ENCODE measurements at places on chromosomes 13 and 19. TPM values are rescaled to one million over a fixed set of nuclear protein-coding genes. Genes with fewer than 3 reads are reported as not detected.

The CYP4F2 gene
- not detected for total RNA-seq

The ATP8A2 gene
- not detected for total RNA-seq

DNA sequence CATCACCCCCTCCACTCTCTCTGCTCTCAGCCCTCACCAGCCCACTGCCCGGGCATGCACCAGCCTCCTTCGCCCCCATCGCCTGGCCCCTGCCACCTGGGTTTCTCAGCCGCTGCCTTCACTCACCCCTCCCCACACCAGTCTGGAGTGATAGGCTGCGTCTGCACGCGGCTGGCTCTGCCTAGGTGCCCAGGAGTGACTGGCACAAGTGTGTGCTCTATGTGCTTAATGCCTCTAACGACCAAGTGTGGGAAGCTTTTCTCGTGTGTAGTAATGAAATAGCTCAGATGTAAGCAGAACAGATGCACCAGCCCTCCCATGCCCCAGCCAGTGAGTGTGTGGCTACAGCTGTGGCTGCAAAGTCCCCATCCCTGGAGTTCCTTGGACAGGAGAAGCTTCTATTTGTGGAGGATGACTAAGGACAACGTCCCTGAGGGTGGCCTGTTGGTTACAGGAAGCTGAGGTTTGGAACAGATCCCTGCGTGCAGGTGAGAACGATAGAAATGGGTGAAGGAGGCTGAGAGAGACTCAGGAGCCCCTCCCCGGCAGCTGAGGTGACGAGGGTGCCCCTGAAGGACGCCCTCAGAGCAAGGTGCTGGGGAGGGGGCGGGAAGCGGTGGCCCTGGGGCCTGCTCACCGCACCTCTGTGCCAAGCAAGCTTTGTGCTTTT lies 35.6 kb downstream of the ATP11A start:
- H3K36me3 ChIP-seq = no peaks in the 10 kb centered on the region
- H3K4me3 ChIP-seq = no peak overlapping the region
- H3K4me1 ChIP-seq = peaks cover 31% of the 10 kb centered on the region
- H3K27me3 ChIP-seq = no peaks in the 10 kb centered on the region

GRCh38 chr19:39497701-39497995 lies 1.1 kb upstream of the DLL3 start:
- DNase-seq = no peak
- peaks cover 75% of the 10 kb centered on the region for H3K27me3 ChIP-seq
- no peak overlapping the region for H3K27ac ChIP-seq
- H3K36me3 ChIP-seq = no peaks in the 10 kb centered on the region

The KCNC3 gene
- 2.8 TPM for total RNA-seq

The CEACAM7 gene
- not detected for total RNA-seq

DNA sequence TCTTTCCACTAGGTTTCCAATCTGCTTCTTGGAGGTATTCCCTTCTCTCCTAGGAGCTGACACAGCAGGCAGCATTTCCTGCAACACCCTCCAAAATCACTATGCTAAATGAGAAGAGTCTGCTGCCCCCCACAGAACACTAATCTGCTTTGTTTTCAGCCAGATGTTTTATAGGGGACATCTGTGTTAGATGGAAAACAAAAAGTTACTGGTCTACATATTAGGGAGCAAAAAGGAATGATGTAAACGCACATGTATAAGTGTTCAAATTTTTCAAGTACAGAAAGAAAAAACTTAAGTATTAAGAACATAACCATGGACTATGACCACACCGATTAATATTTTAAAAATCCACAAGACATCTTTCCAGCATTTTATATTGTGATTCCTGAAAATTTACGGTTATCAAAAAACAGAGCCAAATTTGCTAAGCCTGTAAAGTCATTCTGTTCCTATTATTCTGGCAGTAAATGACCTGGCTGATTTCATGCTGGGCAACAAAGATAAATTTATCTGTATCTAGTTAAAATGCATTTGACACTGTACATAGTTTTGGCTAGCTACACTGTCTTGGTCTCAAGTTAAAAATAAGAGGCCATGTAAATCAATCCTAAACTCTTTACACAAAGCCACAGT lies 63.3 kb downstream of the DCLK1 start:
- no peaks in the 10 kb centered on the region for H3K36me3 ChIP-seq
- H3K4me1 ChIP-seq = peaks cover 18% of the 10 kb centered on the region
- H3K4me3 ChIP-seq = no peak overlapping the region

The SAMD1 gene
- 32.3 TPM for total RNA-seq

GRCh38 chr13:114226088-114226487 lies 8.6 kb upstream of the CDC16 start:
- no peaks in the 10 kb centered on the region for H3K36me3 ChIP-seq
- peaks cover 30% of the 10 kb centered on the region for H3K27me3 ChIP-seq
- no peak for DNase-seq
- no peak overlapping the region for H3K4me3 ChIP-seq
- no peak overlapping the region for H3K27ac ChIP-seq

The DAND5 gene
- total RNA-seq = 14.4 TPM

The CGB3 gene
- total RNA-seq = not detected

- H3K4me1 ChIP-seq = no peaks in the 10 kb centered on the region
- no peak overlapping the region for H3K4me3 ChIP-seq
- H3K27ac ChIP-seq = no peak overlapping the region
- H3K36me3 ChIP-seq = no peaks in the 10 kb centered on the region
These were observed 106.5 kb upstream of the RFC3 start for GRCh38 chr13:33711436-33711835.

DNA sequence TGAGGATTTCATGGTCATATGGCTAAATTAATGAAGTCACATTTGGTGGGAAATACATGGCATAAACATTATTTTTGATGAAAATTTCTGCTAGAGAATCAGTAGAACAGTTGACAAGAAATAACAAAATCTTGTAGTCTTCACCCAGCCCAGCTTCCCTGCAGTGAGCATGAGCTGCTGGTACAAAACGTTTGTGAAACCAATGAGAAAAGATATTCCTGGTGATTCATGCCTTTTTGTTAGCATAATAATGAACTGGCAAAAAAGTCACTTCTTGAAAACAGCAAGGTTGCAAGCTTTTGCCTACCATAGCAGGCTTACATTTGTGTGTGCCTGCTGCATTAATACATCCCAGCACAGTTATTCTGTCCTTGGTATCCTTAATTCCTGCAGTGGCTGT lies 475.9 kb upstream of the HTR2A start:
- H3K27me3 ChIP-seq = no peaks in the 10 kb centered on the region
- H3K4me1 ChIP-seq = no peaks in the 10 kb centered on the region
- no peak overlapping the region for H3K4me3 ChIP-seq
- H3K36me3 ChIP-seq = no peaks in the 10 kb centered on the region
- DNase-seq = no peak

GRCh38 chr19:27742041-27742440 lies 1470.9 kb downstream of the UQCRFS1 start:
- DNase-seq = no peak
- peaks cover 7% of the 10 kb centered on the region for H3K4me1 ChIP-seq
- H3K27ac ChIP-seq = no peak overlapping the region
- H3K4me3 ChIP-seq = no peak overlapping the region
- peaks cover 18% of the 10 kb centered on the region for H3K36me3 ChIP-seq
- H3K27me3 ChIP-seq = no peaks in the 10 kb centered on the region

The CKAP2 gene
- total RNA-seq = 10.0 TPM

GRCh38 chr13:51768378-51768921 lies 35.5 kb downstream of the DHRS12 start:
- H3K4me3 ChIP-seq = no peak overlapping the region
- no peaks in the 10 kb centered on the region for H3K36me3 ChIP-seq
- peaks cover 50% of the 10 kb centered on the region for H3K4me1 ChIP-seq

DNA sequence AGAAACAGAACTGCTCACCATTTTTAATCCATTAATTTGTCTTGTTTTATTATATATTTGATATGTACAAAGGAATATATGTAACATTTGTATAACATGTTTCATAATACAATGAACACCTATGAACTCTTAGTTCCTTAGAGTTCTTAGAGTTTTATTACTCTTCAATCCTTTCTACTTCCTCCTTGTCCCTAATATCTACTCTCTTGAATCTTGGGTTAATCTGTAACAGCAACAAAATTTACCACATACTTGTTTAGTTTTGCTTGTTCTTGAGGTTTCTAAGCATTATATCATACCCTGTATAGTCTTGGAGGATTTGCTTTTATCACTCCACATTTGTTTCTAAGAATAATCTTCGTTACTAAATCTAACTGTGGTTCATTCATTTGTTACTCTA lies 151.4 kb downstream of the PDS5B start:
- peak overlapping the region; percentile 37 for H3K4me3 ChIP-seq
- no peaks in the 10 kb centered on the region for H3K27me3 ChIP-seq
- peaks cover 19% of the 10 kb centered on the region for H3K4me1 ChIP-seq
- no peaks in the 10 kb centered on the region for H3K36me3 ChIP-seq

- H3K27me3 ChIP-seq = no peaks in the 10 kb centered on the region
- H3K27ac ChIP-seq = no peak overlapping the region
- DNase-seq = no peak
- no peaks in the 10 kb centered on the region for H3K36me3 ChIP-seq
These were observed 59.2 kb upstream of the OLFM4 start for GRCh38 chr13:52969373-52969772.

DNA sequence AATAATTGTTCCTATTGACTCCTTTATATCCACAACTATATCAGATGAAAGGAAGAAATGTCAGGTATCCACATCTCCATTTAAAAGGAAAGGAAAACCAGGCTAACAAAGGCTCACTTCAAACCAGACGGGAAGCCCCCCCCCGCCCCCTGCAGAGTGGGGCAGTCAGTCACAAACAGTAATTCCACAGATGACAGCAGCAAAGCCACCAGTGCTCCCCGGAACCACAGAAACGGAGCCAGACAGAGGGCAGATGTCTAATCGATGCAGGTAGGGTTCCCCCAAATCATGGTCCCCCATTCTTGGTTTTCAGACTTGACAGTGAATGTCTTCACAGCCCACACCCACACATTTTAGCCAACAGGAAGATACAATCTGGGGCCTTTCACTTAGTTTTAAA lies 100.8 kb downstream of the STK24 start:
- H3K4me3 ChIP-seq = no peak overlapping the region
- H3K36me3 ChIP-seq = no peaks in the 10 kb centered on the region
- no peaks in the 10 kb centered on the region for H3K27me3 ChIP-seq

The ATP1A3 gene
- total RNA-seq = 340 TPM

The AKAP11 gene
- 28.0 TPM for total RNA-seq

DNA sequence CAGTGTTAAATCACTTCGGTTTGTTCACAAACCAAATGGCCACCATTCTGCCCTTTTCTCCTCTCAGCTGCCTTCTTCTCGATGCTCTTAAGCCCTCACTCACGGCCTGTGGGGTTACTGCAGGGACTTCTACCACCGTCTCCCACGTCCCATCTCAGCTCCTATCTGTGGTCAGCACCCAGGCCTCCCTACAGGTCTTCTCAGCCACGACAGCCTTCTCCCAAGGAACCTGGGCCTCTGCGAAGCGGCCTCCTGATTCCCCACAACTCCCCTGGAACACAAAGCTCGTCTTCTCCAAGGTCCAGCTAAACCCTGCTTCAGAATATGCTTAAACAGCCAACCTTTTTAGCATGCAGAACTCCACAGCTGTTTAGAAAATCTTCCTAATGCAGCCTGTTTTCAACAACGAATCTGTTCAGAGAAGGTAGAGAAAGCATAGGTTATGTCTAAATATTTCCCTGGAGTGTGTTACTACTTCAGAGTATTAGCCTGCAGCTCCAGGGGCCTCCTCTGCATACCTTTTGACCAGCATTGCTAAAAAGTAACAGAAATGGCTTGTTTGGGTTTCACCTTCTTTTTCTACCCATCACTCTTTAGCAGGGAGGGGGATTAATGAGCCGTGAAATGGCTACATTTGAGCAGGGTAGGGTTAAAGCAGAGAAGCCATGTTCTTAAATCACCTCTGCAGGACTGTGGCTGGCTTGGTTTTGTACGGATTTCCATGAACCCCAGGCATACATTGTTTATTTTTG lies 104.0 kb downstream of the COL4A2 start:
- H3K36me3 ChIP-seq = no peaks in the 10 kb centered on the region
- H3K27me3 ChIP-seq = no peaks in the 10 kb centered on the region
- H3K4me1 ChIP-seq = peaks cover 88% of the 10 kb centered on the region
- peak; percentile 3 for DNase-seq
- H3K4me3 ChIP-seq = no peak overlapping the region
- peak overlapping the region; percentile 81 for H3K27ac ChIP-seq

DNA sequence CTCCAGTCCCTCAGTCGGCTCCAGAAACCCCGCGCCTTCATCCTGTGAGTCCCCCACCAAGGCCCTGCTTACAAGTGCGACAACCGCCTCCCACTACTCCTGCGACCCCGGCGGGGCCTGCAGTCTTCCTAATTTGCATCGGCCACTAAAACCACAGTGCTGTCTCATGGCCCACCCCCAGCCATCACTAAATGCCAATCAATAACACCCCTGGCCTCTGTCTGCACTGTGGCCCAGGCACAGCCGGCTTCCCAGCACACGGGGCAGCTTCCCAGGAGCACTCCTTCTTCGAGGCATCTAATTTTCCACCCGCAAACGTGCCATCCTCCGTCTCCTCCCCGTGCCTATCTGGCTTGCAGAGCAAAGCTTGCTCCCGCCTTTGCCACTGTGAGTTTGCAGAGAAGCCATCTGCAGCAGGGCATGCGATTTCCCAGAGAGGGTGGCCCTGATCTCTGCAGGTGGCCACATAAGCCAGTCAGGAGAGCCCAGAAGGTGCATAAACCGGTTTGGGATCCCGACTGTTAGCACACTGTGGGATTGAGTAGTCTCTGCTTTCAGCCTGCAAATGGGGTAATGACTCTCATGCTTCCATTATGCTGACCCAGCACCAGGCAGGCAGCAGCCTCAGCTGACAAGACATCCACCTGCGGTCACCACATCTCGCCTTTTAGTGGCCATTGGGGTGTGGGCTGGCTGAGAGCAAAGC lies 34.0 kb upstream of the USE1 start:
- no peaks in the 10 kb centered on the region for H3K4me1 ChIP-seq
- no peak overlapping the region for H3K4me3 ChIP-seq
- peaks cover 94% of the 10 kb centered on the region for H3K36me3 ChIP-seq
- no peak for DNase-seq
- no peak overlapping the region for H3K27ac ChIP-seq

- no peaks in the 10 kb centered on the region for H3K27me3 ChIP-seq
- DNase-seq = no peak
- H3K4me3 ChIP-seq = no peak overlapping the region
These were observed 213.0 kb downstream of the FOXO1 start for GRCh38 chr13:40453351-40454021.

The IZUMO2 gene
- not detected for total RNA-seq

The LILRA2 gene
- total RNA-seq = 1.2 TPM

- H3K36me3 ChIP-seq = no peaks in the 10 kb centered on the region
- H3K27ac ChIP-seq = no peak overlapping the region
- H3K27me3 ChIP-seq = peaks cover 85% of the 10 kb centered on the region
- H3K4me3 ChIP-seq = no peak overlapping the region
- no peak for DNase-seq
- H3K4me1 ChIP-seq = no peaks in the 10 kb centered on the region
These were observed 113.7 kb upstream of the ZNF507 start for GRCh38 chr19:32231691-32232090.

The NECTIN2 gene
- 47.4 TPM for total RNA-seq

DNA sequence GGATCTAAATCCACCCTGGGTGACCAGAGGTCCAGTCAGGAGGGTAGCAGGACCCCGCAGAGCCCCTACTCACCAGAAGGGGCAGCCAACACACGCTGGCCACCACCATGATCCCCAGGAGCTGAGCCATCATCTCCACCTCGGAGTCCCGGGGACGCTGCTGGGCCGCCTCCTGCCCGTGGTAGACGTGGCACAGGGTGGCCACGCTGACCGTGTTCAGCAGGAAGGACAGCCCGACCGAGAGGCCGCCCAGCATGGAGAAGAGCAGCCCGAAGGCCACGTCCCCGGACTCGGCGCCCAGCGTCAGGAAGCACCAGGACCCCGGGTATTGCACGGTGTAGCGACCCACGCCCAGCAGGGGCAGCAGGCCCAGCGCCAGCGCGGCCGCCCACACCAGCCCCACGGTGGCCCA lies 6.9 kb downstream of the TBXA2R start:
- H3K27me3 ChIP-seq = no peaks in the 10 kb centered on the region
- H3K4me1 ChIP-seq = peaks cover 3% of the 10 kb centered on the region
- H3K4me3 ChIP-seq = no peak overlapping the region
- H3K36me3 ChIP-seq = no peaks in the 10 kb centered on the region

The ZNF540 gene
- total RNA-seq = 7.2 TPM
